Activated CD4-positive, alpha-beta T cell treated with anti-CD3 and anti-CD28 coated beads, Interleukin-2, amount 10 ng/mL, durations not matched to agents 7 days and 5 days (primary cell): ENCODE measurements at places on chromosomes 5 and 9.

DNA sequence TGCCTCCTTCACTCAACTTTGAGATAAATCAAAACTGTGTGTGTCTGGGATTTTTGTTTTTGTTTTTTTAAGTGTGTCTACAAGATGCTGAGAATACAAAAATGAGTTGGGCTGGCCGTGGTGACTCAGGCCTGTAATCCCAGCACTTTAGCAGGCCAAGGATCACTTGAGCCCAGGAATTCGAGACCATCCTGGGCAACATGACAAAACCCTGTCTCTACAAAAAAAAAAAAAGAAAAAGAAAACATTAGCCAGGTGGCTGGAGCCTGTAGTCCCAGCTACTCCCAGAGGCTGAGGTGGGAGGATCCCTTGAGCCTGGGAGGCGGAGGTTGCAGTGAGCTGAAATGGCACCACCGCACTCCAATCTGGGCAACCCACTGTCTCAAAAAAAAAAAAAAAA, 21.0 kb downstream of the HNRNPK start:
- no peak for DNase-seq
- H3K27ac ChIP-seq: no peak overlapping the region
- no peaks in the 10 kb centered on the region for H3K27me3 ChIP-seq
- H3K4me3 ChIP-seq: no peak overlapping the region
- peaks cover 27% of the 10 kb centered on the region for H3K4me1 ChIP-seq

- DNase-seq: no peak
- H3K4me1 ChIP-seq: no peaks in the 10 kb centered on the region
- no peaks in the 10 kb centered on the region for H3K36me3 ChIP-seq
Measured at GRCh38 chr5:174518512-174518911, 205.9 kb upstream of the MSX2 start.

- no peak overlapping the region for H3K27ac ChIP-seq
- peaks cover 20% of the 10 kb centered on the region for H3K4me1 ChIP-seq
- H3K4me3 ChIP-seq: no peak overlapping the region
- DNase-seq: no peak
Measured at GRCh38 chr5:14765587-14765986, 101.1 kb downstream of the OTULIN start.

GRCh38 chr5:31452314-31452713, 79.6 kb downstream of the DROSHA start:
- H3K4me1 ChIP-seq: no peaks in the 10 kb centered on the region
- DNase-seq: no peak
- no peak overlapping the region for H3K4me3 ChIP-seq
- H3K27ac ChIP-seq: no peak overlapping the region
- H3K27me3 ChIP-seq: no peaks in the 10 kb centered on the region

- DNase-seq: no peak
- no peak overlapping the region for H3K4me3 ChIP-seq
- H3K36me3 ChIP-seq: no peaks in the 10 kb centered on the region
- no peak overlapping the region for H3K27ac ChIP-seq
- no peaks in the 10 kb centered on the region for H3K27me3 ChIP-seq
Measured at GRCh38 chr9:104482921-104483570, 21.0 kb upstream of the OR13F1 start.
